Stimulated activated CD4-positive, alpha-beta T cell treated with anti-CD3 and anti-CD28 coated beads, Interleukin-4, amount 100 ng/mL, for 48 hours (primary cell): ENCODE measurements at places on chromosomes 12 and 14.

- DNase-seq: no peak
Measured at GRCh38 chr12:64180951-64181350, 41.1 kb downstream of the KICS2 start.

DNA sequence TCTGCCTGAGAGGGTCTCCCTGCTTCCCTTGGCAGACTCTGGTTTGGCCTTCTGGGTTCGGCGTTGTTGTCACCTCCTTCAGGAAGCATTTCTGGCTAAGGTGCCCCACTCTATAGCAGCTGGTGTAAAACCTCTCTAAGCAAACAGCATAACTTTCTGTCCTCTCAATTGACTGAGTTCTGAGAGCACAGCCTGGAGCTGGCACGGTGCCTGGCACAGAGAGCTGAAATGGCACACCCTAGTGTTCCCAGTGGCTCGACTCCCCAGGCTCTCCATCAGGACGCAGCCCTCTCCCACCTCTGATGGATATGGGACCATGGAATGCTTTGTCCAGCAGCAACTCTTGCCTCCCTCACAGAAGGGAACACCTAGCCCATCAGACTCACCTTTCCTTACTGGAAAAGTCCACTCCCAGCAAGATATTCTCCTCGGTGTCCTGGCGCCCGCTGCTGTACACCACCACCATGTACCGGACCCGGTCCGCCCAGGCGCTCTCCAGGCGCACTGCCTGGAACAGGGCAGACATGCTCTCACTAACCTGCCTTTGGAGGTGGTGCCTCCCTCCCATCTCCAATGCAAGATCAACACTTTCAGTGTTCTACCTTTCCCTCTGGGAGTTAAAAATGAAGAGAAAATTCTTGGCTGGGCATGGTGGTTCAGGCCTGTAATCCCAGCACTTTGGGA is 40.6 kb downstream of the SSH1 start:
- no peak for DNase-seq

DNA sequence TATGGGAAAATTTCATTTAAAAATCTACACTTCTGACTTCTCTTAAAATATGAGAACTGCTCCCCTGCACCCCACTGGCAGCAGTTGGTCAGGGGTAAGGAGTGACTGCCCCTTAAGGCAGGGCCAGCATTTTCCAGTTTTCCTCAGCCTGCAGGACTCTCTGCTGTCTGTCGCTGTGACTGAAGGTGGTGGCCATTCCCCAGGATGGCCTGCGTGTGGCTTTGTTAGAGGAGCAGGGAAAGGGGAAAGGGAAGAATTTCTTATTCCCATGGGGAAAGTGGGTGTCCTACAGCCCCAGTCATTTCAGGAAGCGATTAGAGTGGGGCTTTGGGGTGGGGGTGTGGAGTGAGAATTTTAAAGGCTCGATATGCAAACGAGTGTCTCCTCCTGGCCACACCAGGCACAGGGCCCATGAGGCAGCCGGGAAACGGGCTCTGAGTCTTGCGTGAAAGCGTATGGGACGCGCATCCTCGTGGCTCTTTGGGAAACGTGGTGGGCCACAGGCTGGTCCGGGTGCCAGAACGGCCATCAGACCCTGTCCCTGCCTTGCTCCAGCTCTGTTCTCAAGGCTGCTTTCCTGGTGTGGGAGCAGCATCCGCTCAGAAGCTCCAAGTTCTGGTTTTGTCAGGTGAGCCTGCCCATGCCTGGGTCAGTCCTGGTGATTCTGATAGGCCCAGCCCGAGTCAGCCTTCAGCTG is 23.5 kb downstream of the ADGRD1 start:
- no peak for DNase-seq

DNA sequence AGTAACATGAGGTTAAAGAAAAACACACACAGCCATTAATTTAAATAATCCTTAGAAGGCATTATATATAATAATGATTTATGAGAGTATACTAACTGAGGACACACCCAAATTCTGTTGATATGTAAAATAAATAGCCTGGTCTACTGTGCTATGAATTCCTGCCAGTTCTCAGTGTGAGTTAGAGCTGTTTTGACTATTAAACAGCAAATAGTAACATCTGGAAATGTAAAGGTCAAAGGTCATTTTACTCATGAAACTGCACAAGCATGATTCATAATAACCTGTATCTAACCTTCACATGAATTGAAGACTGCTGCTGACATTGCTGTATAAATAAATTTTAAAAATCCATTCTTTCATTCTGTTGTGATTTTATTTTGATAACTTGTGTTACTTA is 966.7 kb downstream of the SLC6A15 start:
- no peak for DNase-seq

- DNase-seq: no peak
Measured at GRCh38 chr12:49133590-49133989, 2.4 kb upstream of the TUBA1B start.

- no peak for DNase-seq
Measured at GRCh38 chr14:100329233-100330006, 6.3 kb downstream of the SLC25A47 start.

- DNase-seq: peak; percentile 15
Measured at GRCh38 chr14:88005050-88005481, at the start of gene GPR65. GPR65 (plus strand) TSS chr14:88005135; CDS start chr14:88010848, 5,713 bp downstream.

DNA sequence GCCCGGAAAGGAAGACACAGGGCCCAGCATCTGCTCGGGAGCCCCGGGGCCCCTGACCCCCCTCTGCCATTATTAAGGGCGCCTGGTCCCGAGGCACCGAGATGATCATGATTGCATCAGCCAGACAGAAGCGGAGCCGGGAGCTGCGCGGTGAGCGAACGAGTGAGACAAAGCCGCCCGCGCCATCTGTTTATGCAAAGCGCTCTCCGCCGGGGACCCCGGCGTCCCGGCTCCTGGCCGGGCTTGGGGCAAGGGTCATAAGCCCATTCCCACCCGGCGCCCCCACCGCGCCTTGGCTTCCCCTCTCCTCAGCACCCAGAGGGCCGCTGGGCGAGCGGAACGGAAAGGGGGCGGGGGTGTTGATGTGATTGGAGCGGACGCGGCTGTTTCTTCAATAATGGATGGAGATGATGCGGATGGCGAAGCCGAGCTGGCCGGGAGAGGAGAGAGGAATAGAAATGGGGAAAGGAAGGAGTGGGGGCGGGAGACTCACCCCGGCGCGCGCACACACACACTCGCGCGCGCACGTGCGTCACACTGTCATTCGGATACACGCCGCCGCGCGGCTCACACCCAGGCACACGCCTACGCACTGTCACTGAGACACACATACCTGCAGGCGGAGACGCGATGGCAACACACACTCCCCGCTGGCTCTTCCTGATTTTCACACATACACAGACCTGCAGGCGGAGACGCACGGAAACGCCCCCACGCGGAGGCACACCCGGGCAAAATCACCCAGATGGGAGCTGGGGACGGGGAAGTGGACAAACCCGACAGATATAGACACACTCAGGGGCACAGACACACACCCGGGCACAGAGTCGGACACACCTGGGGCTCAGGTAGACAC is 10.7 kb downstream of the STAC3 start:
- DNase-seq: peak; percentile 67

- no peak for DNase-seq
Measured at GRCh38 chr12:97493731-97494130, 31.1 kb downstream of the RMST start.

- no peak for DNase-seq
Measured at GRCh38 chr12:94732367-94732990, 82.1 kb upstream of the TMCC3 start.

DNA sequence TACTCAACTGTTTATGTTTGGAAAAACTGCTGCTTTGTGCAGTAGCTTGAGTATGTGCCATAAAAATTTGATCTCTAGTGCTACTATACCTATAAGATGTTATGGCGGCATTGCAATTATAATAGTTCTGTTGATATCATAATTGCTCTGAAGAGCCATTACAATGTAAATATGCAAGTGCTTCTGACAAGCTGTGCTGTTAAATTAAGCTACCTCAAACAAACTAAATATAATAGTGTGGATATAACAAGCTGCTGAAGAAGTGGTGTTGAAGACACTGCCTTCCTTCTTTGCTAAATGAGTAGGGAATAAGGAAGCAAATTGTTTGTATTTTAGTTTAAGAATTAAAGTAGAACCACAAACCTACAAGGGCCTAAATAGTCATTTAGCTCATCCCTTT is 301.0 kb upstream of the MIS18BP1 start:
- DNase-seq: no peak

GRCh38 chr12:40312982-40313576 is 88.3 kb downstream of the LRRK2 start:
- no peak for DNase-seq

DNA sequence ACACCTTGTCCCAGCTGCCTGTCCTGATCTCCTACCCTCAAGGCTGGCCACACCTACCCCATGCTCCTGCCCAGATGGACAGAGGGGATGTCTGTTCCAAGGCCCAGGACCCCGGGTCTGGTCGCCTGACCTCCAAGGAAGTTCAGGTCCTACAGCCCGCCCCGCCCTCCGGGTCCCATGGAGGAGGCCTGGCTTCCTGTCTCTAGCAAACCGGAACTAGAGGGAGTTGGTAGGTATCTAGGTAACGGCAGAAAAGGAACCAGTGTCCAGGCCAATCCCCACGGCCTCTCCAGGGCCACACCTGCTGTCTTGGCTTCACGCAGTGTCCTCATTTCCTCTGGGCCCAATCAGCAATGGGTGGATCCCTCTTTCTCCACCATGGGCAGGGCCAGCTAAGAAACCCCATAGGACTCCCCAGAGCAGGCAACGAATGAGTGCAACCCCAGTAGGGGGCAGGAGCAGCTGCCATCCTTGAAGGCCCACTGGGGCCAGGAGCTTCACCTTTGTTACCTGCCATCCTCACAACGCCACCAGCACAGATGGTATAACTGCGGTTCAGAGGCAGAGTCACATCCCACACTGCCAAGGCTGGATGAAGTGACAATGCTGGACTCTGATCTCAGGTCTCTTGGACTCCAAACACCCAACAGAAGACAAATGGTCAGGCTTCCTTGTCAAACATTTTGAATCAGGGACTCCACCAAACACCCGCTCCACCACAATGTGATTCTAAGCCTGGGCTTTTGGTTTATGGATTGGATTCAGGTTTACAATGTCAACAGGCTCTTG is 25.1 kb upstream of the RPLP0 start:
- DNase-seq: no peak
